Cerebellar nuclear complex (tissue), 1 donor: ENCODE measurements at places on chromosomes 1 and 21.
A peak's percentile ranks its signal among the peaks of the same experiment; 100 is the strongest.

- DNase-seq = no peak
Measured at GRCh38 chr1:11456965-11457364, 22.0 kb upstream of the DISP3 start.

DNA sequence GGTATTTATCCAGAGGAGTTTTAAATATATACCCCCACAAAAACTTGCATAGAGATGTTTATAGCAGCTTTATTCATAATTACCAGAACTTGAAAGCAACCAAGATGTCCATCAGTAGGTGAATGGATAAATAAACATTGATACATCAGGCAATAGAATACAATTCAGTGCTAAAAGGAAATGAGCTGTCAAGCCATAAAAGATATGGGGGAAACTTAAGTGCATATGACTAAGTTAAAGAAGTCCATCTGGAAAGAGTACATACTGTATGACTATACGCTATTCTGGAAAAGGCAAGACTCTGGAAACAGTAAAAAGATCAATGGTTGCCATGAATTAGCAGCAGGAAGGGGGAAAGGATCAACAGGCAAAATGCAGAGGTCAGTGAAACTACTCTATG is 366.7 kb downstream of the HHIPL2 start:
- DNase-seq = no peak

DNA sequence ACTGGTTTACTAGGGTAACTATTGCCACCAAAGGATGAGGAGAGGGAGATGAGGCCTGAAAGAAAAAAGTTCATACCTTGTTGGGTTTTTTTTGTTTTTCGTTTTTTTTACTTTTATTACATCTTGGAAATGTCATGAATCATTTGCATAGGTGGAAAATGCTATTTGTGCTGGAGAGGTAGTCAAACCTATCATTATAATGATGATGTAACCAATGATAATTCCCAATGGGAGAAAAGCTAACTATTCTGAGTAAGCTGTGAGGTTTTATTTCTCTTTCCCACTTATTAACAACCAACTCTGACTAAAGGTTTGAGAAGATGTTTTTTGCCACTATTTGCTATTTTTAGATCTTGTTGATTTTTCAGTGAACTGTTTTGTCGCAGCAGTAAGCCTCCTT is 29.0 kb downstream of the SH3GLB1 start:
- DNase-seq = no peak

- no peak for DNase-seq
Measured at GRCh38 chr1:184025242-184025675, 12.3 kb downstream of the COLGALT2 start.

GRCh38 chr1:1250786-1251284 is 4.3 kb upstream of the C1QTNF12 start:
- DNase-seq = no peak

DNA sequence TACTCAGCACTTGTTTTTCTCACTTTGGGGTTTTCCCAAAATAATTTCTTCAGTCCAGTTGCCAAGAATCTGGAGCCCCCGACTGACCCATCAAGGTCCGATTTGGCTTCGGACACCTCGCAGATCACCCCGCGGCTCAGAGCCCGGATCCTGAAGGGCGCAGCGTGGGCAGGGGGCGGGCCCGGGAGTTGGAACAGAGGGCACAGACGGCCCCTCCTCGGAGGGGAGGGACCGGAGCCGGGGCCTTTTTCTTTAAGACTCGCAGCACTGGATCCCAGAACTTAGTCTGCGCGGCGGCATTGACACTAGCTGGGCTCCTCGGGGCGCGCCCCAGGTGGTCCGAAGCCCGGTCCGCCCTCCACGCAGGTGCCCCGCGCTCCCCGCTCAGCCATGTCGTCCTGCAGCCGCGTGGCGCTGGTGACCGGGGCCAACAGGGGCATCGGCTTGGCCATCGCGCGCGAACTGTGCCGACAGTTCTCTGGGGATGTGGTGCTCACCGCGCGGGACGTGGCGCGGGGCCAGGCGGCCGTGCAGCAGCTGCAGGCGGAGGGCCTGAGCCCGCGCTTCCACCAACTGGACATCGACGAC is at the start of gene CBR3:
CBR3 (plus strand) TSS at position 277 of the 588 bp plus-strand sequence; CDS start at position 391, 114 bp downstream.
- DNase-seq = no peak

DNA sequence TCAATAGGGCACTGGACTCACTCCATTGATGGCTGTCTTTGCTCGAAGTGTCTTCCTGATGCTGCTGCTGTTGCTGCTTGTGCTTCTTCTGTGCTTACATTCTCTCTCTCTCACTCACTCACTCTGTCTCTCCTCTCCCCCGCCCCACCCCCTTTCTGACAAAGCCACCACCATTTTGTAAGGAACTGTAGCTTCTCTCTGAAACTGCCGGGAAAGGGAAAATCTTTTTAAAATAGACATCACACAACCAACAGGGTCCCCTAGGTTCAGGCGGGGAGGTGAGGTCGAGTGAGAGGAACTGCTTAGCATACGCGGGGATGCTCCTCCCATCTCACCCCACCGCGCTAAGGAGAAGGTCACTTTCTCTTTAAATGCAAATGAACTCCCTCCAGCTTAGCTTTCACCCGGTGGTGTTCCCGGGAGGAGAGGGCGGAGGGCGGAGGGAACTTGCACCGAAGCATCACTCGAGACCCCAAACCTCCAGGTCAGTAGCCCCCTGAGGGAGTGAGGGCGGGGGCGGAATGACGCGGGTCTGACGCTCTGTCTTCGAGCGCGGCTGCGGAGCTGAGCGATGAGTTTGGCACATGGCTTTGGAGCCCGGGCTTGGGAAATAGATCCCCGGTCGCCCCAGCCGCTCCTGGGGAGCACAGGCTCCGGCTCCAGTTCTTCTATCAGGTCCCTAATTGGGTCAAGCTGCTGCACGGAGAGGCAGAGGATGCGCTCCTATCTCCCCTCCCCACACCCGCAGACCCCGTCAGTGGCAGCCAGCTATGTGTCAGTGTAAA is at the start of gene CCDC28B:
CCDC28B (plus strand) TSS at position 370 of the 785 bp plus-strand sequence. CDS start 1,341 bp downstream, outside the sequence.
- DNase-seq = peak; percentile 45

GRCh38 chr1:59597420-59598119 is 217.2 kb upstream of the HOOK1 start:
- no peak for DNase-seq

GRCh38 chr1:51303315-51303714 is 27.0 kb downstream of the TTC39A start:
- DNase-seq = no peak

DNA sequence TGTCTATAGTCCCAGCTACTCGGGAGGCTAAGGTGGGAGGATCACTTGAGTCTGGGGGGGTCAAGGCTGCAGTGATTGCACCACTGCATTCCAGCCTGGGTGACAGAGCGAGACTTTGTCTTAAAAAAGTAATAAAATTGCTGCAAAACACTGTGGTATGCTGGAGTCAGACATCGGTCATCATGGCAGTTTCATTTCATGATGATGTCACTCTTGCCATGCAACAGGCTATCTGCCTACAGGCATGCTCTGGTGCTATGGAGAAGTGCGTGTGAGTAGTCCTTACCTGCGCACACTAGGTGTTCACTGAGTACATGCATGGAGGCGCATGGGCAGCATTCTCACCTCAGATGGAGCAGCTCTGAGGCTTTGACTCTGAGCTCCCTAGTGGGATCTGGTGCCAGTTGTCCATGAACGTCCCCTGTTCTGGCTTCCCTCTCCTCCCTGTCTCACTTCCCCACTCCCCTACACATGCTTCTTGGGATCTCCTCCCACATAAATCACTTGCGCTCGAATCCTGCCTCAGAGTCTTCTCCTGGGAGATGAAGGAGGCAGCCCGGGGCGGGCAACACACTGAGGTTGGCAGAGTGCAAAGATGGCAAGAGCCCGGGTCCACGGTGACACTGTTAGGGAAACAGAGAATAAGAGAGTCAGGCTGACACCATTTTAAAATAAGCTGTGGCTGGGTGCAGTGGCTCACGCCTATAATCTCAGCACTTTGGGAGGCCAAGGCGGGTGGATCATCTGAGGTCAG is 10.4 kb upstream of the CELA3B start:
- DNase-seq = no peak

- DNase-seq = no peak
Measured at GRCh38 chr1:83961571-83962295, 37.2 kb downstream of the TTLL7 start.

- DNase-seq = no peak
Measured at GRCh38 chr1:52635321-52636089, 2.5 kb downstream of the SHISAL2A start.

DNA sequence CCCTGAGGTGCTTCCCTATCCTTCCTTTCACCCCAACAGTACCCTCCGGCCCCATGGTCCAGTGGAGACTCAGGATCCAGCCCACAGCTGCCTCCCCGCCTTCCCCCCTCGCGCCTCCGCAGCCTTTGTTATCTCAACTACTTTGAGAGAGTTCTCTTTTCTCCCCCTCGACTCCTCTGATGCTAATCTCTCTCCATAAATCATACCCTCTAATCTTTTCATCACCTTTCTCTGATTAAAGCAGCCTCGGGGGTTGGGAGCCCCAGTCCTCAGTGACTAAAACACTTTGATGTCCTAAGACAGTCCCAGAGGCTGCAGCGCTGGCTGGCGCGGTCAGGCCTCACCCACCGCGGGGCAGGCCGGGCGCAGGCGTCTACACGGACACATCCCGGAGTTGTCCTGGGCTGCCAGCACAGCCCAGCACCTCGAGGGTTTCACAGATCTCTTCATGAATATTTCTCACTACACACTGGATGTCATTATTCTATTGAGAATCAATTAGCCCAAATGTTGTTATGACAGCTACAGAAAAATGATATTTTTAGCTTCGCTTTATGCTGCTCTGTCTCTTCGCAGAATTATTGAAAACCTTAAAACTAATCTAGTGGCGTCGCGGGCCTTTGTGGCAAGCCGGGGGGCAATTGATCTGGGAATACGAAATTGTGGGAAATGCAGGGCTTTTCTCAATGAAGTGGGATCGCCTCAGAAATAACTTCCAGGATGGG is 289.5 kb downstream of the RRAGC start:
- no peak for DNase-seq

DNA sequence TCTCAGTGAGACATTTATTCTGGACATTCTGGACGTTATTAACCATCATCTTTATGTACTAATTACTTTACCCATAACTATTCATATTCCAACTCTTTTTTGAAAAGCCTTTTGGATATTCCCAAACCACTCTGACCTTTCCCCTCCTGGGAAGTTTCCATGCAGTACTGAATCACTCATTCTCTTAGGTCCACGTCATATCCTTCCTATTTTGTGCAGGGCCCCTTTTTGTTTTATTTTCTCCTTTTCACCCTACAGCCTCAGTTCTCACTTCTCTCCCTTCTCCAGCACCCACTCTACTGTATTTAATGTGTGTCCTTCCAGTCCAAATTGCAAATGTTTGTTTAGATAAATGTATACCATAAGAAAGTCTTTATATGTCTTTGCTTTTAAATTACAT is 16.4 kb upstream of the ATP1A1 start:
- no peak for DNase-seq

DNA sequence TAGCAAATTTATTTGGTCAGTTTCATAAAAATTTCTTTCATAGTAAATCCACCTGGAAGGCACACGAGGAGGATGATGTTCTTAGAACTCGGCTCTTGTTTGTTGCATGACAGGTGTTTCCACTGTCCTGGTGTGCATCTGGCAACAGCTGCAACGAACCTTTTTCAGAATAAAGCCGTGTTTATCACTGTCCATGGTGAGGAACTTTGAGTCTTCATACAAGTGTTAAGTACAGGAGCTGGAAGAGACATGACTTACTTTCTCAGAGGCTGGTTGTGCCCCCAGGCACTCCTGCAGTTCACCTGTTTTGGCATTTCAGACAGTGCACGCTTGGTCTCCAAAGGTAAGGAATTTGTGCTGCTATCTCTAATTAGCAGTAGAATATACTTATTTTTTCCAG is 97.1 kb downstream of the ADAMTS1 start:
- DNase-seq = no peak

- DNase-seq = no peak
Measured at GRCh38 chr1:50420689-50421365, 2.4 kb downstream of the DMRTA2 start.

DNA sequence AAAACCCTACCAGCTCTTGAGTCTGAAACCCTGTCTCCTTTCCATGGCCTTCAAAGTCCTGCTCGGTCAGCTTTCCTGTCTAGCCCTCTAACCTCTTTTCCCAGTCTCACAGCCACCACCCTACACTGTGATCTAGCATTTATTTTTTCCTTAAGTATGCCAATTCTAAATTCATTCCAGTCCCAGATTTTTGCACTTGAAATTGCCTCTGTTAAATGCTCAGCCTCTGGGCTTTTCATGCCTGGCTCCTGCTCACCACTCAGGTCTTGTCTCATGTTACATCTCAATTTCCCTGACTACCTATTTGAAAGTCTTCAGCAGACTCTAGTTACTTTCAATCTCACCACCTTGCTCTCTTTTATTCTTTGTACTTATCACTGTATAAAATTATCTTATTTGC is 176.2 kb downstream of the ADGRL4 start:
- DNase-seq = no peak

GRCh38 chr1:103162360-103162759 is 54.0 kb upstream of the COL11A1 start:
- DNase-seq = no peak

GRCh38 chr1:216238844-216239243 is 184.4 kb downstream of the USH2A start:
- no peak for DNase-seq

DNA sequence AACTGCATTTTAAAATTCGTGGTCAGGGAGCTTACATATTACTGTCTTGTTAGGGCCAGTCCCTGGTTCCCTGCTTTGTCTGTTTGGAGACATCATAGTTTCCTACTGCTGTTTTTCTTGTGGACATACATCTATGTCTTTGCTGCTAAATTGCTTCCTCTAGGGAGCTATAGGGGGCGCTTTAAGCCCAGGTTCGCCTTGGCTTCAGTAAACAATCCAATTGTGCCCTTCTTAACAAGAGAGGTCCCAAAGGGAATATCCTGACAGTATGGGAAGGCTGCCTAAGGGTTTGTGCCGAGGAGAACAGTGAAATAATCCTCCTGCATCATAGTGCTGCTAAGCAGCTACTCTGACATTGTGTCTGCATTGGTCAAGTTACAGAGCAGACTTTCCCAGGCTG is 112.5 kb downstream of the USH2A start:
- no peak for DNase-seq

DNA sequence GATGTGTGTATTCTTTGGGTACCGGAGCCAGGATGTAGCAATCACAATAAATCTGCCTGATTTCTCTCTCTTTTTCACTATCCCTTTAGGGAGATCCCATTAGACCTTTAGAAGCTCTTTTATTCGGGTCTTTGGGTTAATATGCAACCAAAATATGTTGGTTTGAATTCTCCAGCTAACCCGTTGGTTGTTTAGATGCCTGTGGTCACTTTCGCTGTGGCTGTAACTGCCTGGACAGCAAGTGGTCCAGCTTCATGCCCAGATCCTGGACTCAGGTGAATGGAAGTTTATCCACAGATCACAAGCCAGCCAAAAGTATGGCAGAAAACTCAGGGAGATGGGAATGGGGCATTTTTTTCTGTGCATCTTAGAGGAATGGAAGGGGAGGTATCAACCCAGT is 12.3 kb downstream of the KAZN start:
- no peak for DNase-seq

- DNase-seq = no peak
Measured at GRCh38 chr1:40384887-40385286, 11.4 kb downstream of the SMAP2 start.
